Activated CD4-positive, CD25-positive, alpha-beta regulatory T cell (primary cell): ENCODE measurements at places on chromosomes 4 and X.

- DNase-seq = no peak
Observed at GRCh38 chr4:185738038-185738552, 73.9 kb downstream of the SORBS2 start.

- no peak for DNase-seq
Observed at GRCh38 chrX:78387364-78387763, 60.0 kb upstream of the CYSLTR1 start.

DNA sequence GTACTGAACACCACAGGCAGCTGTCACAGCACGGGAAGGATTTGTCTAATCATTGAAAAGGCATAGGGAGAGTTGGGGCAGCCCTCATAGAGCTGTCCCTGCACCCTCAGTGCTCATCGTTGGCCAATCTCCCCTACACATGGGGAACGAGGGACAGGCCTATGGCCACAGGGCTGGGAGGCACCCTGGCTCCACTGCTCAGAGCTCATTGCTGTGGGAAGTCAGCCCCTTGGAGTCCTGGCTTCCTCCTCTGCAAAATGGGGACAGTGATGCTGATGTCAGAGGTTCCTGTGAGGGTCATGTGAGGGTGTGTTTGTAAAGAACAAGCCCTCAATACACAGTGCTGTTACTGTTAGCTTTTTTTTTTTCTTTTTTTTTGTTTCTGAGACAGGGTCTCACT, 19.3 kb upstream of the HTRA3 start:
- DNase-seq = no peak

GRCh38 chr4:134470544-134470943, 269.0 kb upstream of the PABPC4L start:
- DNase-seq = no peak

DNA sequence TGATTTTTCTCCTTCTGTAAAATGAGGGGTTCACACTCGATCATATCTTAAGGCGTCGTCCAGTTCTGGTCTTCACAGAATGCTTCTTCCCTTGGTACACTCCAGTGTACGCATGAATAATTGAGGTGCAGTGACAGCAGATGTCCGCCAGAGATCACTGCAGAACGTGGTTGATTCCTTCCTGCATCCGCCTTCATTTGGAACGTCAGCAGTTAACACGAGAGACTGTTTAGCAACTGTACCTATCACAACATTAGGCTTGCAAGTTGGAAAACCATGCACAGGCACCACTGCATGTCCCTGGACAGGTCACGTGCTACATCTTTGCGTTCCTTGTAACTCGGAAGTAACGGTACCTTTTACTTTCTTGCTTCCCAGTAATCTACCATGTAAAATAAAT, 66.0 kb upstream of the GEMIN8 start:
- no peak for DNase-seq

DNA sequence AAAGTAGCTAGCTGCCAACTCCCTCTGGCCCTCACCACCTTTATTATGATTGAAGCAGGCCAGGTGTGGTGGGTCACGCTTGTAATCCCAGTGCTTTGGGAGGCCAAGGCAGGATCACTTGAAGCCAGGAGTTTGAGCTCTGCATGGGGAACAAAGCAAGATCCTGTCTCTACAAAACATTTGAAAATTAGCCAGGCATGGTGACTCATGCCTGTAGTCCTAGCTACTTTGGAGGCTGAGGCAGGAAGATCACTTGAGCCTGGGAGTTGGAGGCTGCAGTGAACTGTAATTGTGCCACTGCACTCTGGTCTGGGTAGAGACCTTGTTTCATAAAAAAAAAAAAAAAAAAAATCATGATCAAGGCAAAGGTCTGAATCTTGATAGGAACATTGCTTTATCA, 467.0 kb upstream of the DIPK2B start:
- DNase-seq = no peak

- no peak for DNase-seq
Observed at GRCh38 chr4:170758988-170759387, 669.2 kb upstream of the AADAT start.

DNA sequence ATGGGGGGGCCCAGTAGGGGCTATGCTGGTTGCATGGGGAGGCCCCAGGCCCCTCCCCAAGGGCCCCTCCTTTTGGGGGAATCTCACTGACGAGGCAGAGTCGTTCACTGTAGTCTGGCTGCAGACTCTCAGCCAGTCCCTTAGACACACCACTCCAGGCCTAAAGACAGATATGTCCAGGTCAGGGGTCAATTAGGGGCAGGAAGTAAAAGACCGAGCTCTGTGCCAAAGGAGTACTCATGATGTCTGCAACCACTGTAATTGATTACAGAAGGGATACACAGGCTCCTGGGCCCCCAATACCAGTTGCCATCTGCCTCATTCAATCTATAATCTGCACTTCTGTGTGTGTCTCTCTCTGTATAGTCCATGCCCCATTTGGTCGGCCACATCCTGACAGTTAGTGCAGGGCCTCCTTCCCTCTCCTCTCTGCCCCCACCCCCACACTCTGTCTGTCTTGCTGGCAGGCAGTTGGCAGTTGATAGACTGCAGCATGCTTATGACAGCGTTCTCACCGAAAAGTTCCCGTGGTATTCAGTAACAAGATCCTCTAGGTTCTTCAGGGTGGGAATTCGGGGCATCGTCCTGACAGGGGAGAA, 1.3 kb upstream of the CXorf65 start:
- DNase-seq = no peak

- no peak for DNase-seq
Observed at GRCh38 chrX:21655901-21656586, 2.1 kb downstream of the KLHL34 start.
